Activated naive CD4-positive, alpha-beta T cell (primary cell): ENCODE measurements at places on chromosomes 3 and 15.

- no peak for DNase-seq
Observed at GRCh38 chr3:108404368-108404767, 106.0 kb downstream of the MYH15 start.

GRCh38 chr15:57495041-57495440 lies 96.7 kb upstream of the MYZAP start:
- no peak for DNase-seq

DNA sequence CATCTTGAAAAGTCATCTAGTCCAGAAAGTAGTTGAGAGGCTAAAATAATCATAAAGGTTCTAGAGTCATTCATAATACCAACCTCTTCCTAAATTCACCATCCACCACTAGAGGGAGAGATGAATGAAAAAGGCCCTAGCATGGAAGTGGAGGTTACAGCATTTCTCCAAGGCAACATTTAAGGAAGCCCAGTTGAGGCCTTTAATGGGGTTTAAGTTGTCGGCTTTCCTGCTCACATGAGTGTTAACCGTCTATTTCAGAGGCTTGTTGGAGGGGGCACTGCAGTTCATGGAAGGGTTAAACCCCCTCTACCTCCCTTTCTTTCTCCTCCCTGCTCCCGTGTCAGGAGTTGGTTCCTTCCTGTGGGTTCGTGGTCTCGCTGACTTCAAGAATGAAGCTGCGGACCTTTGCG lies 3.8 kb upstream of the SLCO3A1 start:
- no peak for DNase-seq

- no peak for DNase-seq
Observed at GRCh38 chr3:87796843-87797185, 262.0 kb downstream of the CGGBP1 start.

DNA sequence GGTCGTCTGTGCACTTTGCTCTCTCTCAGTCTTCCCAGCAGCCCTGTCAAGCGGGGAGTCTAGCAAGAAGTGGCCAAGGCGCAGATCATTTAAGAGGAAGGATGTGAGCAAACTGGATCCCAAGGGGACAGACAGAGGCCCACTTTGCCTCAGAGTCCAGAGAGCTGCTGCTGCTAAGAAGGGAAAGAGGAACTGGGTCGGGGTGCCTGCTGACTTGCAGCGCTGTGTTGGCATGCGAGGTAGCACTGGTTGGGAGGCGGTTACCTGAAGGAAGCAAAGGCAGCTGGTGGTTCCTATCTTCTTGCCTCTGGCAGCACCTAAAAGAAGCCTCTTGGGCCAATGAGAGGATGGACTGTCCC lies 28.1 kb downstream of the SMAD3 start:
- no peak for DNase-seq

DNA sequence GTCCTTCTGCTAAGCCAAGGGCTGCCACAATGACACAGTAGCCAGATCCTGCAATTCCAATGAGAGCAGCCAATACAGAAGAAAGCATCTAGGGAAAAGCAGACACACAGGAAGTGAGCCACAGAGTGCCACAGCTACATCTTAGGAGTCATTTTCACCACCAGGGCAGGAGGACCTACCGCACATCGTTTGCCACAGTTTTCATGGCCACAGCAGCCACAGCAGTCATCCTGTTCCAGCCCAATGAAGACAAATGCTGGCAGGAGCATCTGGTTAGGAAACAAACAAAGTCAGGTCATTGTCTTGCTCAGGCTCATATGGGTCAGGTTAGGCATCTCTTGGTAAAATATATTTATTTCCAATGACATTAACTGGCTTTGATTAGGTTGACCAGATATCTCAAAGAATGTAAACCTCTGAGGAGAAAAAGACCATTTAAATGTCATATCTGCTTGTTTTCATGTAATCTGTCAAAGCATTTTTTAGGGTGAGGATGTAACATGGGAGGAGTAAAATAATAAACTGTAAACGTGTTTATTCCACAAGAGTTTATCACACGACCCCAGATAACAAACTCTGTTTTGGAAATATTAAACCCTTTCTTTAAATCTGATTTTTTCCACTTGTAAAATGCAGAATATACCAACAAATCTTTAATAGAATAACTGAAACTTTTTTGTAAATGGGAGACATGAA lies 1.8 kb downstream of the TM4SF1 start:
- no peak for DNase-seq

DNA sequence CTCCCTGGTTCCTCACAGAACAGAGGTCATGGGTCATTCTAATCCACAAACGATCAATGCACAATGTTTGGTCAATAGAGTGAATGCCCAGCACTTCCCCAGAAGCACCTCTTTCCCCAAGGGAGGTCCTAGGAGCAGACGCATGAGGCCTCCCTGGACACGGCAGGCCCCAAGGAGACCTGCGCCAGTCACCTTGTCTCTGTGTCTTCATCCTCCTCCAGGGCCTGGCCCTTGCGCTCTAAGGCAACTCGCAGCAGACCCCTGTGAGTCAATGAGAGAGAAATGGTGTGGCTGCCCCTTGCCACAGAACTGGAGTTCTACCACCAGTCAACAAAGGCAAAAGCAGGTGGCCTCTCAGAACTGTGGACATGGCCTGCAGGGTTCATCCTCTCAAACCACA lies 18.1 kb downstream of the ALS2CL start:
- no peak for DNase-seq

DNA sequence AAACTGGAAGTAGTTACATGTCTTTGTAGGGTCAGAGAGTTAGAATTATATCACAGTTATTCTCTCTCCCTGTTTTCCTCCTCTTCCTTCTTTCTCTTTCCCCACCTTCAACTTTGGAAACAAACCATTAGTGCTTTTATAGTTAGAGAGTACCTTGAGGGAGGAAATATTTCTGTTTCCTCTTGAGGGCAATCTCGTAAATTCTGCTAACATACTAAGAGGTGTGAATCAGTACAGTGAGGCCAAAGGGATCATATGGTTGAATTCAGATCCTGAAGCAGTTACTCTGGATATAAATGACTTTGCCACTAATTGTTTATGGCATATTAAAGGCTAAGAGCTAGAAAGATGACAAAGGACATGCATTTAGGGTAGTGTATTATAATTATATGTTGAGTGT lies 60.3 kb upstream of the CCNL1 start:
- no peak for DNase-seq

- DNase-seq: no peak
Observed at GRCh38 chr15:59298225-59298853, 74.3 kb downstream of the MYO1E start.

DNA sequence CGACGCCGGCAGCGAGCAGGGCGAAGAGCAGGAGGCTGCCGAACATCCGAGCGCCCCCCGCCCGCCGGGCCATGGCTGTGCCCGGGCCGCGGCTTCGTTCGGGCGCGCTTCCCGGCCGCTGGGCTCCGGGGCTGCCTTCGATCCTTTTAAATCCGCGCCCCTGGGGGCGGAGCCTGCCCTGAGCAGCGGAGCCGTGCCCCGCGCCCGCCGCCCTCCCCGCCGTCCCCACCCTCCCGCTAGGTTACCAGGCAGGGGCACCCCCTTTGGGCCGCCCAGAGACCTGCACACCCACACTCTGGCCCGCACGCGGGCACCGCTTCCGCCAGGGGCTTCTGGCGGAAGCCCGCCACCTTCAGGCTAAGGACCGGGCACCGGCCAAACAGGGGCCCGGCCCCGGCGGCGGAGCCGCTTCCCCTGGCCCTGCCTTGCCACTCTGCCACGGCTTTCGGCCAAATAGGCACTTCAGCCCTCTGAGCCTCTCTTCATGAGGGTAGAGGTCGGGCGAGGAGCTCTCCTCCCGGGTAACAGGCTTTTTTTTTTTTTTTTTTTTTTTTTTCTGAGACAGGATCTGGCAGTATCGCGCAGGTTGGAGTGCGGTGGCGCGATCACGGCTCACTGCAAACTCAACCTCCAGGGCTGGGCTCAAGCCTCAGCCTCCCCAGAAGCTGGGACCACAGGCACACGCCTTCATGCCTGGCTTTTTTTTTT lies at the start of gene NMB:
TSS of gene NMB (minus strand) at position 120 of the 708 bp plus-strand sequence. CDS start at position 73, 47 bp downstream.
- DNase-seq: peak; percentile 77

DNA sequence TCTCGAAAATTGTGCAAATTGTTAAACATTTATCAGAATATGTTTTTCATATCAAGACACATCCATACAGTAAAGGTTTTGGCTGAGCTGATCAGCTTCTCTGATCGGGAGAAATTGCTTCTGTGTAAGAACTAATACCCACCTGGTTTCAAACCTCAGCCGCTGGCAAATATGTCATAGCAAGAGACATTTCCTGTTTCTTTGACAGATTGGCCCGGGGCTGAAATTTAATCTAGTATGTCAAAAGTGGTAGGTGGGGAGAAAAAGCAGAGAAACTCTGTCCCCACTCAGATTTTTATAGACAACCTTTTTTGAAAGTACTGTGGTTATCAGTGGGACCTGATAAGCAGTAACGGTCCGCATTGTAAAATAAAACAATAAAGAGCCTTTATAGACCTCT lies 88.8 kb upstream of the SLC24A5 start:
- DNase-seq: no peak

DNA sequence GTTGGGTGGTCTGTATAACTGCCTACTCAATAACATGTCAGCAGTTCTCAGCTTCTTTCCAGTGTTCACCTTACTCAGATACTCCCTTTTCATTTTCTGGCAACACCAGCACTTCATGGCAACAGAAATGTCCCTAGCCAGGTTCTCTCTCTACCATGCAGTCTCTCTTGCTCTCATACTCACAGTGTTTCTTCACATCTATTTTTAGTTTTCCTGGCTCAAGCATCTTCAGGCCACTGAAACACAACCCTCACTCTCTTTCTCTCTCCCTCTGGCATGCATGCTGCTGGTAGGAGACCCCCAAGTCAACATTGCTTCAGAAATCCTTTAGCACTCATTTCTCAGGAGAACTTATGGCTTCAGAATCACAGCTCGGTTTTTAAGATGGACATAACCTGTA lies at the start of gene CAPN3:
TSS of gene CAPN3 (plus strand) at position 253 of the 400 bp plus-strand sequence. CDS start 305 bp downstream, outside the sequence.
- DNase-seq: no peak

GRCh38 chr3:176755552-176755951 lies 441.7 kb downstream of the TBL1XR1 start:
- DNase-seq: no peak

GRCh38 chr3:29324180-29324651 lies 43.3 kb downstream of the RBMS3 start:
- DNase-seq: no peak

- DNase-seq: no peak
Observed at GRCh38 chr3:126445506-126445905, 30.2 kb downstream of the ZXDC start.

- DNase-seq: no peak
Observed at GRCh38 chr3:52124126-52124525, 30.1 kb downstream of the POC1A start.

DNA sequence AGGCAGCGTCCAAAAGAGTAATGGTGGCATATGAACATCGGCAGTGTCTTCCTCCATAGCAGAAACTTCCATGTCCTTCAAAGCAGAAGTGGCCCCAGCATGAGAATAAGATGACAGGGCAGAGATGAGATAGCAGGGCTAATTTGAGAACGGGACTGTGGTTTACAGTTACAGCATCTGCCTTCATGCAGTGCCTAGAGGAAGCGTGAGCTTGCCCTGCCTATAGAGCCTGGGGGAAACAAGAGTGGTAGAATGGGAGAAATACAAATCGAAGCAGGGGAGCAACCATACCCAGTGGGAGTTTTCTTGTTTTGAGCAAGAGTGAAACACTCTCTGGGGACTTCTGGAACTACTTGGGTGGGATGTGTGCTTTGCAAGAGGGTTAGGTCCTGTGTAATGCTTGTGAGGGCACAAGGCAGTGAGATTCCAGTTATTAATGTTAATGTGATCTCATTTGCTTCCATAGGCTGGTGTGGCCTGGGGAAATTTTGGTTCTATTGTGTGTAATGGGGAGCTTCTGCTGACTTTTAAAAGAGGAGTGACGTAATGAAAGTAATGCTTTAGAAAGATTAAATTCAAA lies 616.9 kb downstream of the ZIC1 start:
- DNase-seq: no peak

DNA sequence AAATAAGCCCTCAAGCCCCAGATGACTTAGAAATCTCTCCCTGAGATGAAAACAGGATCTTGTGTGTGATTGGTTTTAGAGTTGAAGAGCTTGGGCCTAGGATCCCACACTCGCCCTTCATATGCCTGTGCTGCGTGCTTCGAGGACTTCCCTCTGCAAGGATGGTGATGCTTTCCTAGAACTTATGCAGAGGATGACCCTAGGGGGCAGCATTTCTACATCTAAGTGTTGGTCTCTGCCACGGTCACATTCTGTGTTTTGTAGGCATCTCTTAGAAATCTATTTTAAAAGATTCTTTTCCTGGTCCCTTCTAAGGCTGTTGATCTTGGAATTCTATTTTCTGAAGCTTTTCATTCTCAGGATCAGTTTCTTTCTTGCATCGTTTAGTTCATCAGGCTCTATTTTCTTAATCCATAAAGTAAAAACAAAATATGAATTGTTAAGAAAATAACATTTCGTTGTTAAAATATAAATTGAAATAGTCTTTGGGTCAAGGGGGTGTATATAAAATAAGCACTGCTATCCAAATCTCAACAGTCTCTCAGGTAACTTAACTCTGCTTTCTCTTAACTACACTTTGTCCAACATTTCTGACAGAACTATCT lies 45.7 kb downstream of the WDR76 start:
- no peak for DNase-seq

- DNase-seq: no peak
Observed at GRCh38 chr15:80162059-80162554, 9.3 kb downstream of the FAH start.

DNA sequence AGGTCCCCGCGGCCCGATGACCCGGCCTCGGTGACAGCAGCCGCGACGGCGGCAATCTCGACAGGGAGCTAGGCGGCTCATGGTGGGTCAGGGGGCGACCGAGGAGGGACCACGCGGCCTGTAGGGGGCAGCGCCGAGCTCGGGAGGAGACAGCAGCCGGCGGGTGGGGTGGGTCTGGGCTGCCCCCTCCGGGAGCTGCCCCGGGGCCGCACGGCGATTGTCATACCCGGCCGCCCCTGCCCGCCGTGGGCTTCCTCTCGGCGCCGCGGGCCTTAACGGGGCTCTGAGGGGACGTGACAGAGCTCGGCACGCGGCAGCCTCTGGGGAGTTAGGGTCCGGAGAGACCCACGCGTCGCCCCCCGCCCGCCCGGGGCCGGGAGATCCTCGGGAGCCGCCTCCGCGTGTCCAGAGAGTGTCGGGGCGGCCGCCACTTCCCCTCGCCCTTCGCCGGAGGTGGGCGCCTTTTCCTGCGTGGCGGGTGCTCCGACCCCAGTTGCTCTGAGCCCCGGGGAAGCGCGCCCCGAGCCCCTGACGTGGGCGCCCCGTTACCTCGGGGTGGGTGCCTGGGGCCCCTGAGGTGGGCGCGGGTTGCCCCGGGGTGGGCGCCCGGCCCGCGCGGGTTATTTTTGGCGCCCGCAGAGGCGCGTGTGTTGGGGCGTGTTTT lies 539 bp upstream of the PLCL2 start:
- DNase-seq: peak; percentile 66

GRCh38 chr15:65856821-65857455 lies 12.4 kb upstream of the RAB11A start:
- peak; percentile 78 for DNase-seq

GRCh38 chr3:72245183-72245811 lies 460.3 kb upstream of the PROK2 start:
- DNase-seq: no peak

- DNase-seq: no peak
Observed at GRCh38 chr3:98650971-98651779, 57.8 kb upstream of the CPOX start.

- no peak for DNase-seq
Observed at GRCh38 chr3:9623148-9623547, 26.2 kb upstream of the MTMR14 start.
